ENCODE measurements at places on chromosomes 16 and 17.

DNA sequence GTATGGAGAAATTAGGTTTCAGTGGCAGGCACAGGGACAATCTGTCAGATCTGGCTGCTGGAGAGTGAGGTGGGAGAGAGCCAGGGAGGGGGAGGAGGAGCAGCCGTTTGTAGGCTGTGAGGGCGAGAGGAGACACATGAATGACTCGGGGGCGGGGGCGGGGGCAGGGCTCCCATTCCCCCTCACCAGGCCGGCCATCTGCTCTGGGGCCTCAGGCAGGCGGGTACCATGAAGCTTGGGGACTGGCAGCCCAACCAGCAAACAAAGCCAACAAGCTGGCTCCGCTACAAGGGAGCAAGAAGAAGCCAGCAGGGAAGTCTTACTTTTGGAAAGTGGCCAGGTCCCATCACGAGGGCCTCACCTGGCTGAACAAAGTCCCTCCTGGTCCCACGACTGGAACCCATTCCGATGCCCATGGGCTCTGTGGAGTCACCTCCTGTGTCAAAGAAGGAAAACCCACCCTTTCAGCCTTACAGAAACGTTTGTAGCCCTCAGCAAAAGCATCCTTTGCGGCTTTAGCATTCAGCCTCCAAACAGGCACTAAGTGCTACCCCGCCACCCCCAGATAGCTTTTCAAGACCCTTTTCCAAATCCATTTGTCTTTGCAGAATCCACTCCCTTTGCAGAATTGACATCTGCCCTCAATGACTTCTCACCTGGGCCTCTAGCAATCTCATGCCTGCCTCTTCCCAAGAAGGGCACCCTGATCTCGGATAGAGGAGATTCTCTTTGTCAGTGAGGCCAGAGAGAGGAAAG is 9.2 kb upstream of the SSTR2 start:
- DNase-seq: no peak

- DNase-seq: no peak
Measured at GRCh38 chr17:62380253-62380652, at the start of gene EFCAB3. Gene EFCAB3 (plus strand): TSS chr17:62380553. CDS start chr17:62382980, 2,427 bp downstream.

- DNase-seq: no peak
Measured at GRCh38 chr17:62805234-62805633, 2.9 kb downstream of the MARCHF10 start.

GRCh38 chr17:29622337-29623282 is at the start of gene CORO6:
Gene CORO6 (minus strand): TSS chr17:29622912. CDS start chr17:29621421, 1,491 bp downstream.
- DNase-seq: no peak

DNA sequence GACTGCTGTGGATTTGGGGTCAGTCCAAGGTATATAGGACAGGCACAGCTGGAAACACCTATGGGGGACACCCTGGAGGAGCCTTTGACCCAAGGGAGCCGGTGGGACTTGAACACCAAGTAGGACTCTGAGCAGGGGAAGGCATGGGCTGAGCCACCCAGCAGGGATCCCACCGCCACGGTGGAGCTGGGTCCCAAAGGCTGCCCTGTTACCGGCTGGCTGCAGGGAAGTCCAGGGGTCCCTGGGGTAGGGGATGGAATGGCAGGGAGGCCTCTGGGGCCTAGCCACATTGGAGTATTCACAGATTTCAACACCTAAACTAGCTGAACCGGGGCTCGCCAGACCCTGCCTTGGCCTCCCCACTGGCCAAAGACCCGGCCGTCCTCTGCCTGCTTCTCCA is 39.7 kb upstream of the CREBBP start:
- no peak for DNase-seq

- DNase-seq: no peak
Measured at GRCh38 chr17:19242926-19243325, 5.8 kb downstream of the EPN2 start.

- DNase-seq: no peak
Measured at GRCh38 chr17:1180958-1181752, 1.4 kb upstream of the ABR start.

DNA sequence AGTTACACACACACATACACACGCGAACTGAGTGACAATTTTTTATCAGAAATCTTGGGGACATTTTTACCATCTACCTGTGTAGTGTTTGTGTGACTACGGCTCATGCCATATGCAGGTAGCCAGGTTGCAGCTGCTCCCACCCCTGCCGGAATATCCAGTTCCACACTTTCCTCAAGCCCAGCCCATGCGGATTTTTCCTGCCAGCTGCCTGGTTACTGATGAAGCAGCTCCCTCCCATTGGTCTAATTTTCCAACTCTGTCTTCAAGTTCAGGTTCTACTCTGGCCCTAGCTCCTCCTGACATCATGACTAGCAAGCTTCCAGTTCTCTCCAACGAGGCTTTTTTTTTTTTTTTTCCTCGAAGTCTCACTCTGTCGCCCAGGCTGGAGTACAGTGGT is 4.8 kb downstream of the GSG1L2 start:
- DNase-seq: no peak

DNA sequence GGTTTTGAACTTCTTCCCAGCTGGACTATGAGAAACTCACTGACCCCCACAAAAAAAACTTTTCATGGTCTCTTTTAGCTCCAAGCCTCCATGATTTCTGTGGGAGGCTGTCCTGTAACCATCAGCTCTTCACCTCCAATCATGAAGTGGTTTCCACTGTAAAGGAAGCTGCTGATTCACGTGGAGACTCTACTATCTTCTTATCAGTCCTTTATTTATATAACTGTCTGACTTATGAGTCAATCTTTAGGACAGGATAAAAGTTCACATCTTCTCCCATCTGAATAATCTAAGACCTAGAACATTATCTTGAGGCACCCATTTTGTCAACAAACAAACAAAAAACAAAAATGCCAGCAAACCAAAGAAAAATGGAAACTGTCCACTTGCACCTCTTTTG is 409.9 kb downstream of the SLC39A11 start:
- no peak for DNase-seq

GRCh38 chr17:8176197-8176940 is at the start of gene TMEM107:
Gene TMEM107 (minus strand): TSS chr17:8176380. CDS start chr17:8176286, 94 bp downstream.
- no peak for DNase-seq

- no peak for DNase-seq
Measured at GRCh38 chr16:7338826-7339225, 6.2 kb downstream of the RBFOX1 start.

GRCh38 chr16:57760357-57761160 is 25.0 kb downstream of the KATNB1 start:
- DNase-seq: no peak

GRCh38 chr17:68972119-68972704 is 17.0 kb upstream of the ABCA8 start:
- no peak for DNase-seq

DNA sequence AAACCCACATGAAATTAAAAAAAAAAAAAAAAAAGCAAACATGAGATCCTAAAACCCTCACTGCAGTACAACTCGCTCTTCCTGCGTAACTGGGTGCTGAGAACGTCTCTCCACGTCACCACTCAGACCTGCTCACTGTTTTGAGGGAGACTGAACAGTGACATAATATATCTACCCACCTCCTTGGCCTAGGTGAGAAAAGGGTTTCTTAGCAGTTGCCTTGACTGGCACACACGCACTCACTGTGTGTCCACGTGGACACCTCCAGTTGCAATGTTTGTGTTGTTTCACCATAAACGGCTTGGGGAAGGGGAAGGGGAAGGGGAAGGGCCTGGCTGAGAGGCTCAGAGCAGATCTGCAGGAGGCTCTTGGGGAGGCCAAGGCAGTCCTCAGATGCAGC is 32.0 kb downstream of the FANCA start:
- DNase-seq: no peak

GRCh38 chr17:5096731-5097100 is 15.0 kb downstream of the ZNF232 start:
- DNase-seq: no peak
